Lung (tissue), 17 donors: ENCODE measurements at places on chromosomes 16 and 17. TPM values are rescaled to one million over a fixed set of nuclear protein-coding genes. Genes with fewer than 3 reads are reported as not detected.

KRT33B gene
- not detected for total RNA-seq

DHRS7C gene
- not detected for total RNA-seq

CTRB1 gene
- 6.5 TPM for total RNA-seq

- DNase-seq, result no peak
- H3K27me3 ChIP-seq, result no peaks in the 10 kb centered on the region
- no peaks in the 10 kb centered on the region for H3K4me1 ChIP-seq
Measured at GRCh38 chr17:63275318-63275970, 170.7 kb downstream of the CYB561 start.

DNA sequence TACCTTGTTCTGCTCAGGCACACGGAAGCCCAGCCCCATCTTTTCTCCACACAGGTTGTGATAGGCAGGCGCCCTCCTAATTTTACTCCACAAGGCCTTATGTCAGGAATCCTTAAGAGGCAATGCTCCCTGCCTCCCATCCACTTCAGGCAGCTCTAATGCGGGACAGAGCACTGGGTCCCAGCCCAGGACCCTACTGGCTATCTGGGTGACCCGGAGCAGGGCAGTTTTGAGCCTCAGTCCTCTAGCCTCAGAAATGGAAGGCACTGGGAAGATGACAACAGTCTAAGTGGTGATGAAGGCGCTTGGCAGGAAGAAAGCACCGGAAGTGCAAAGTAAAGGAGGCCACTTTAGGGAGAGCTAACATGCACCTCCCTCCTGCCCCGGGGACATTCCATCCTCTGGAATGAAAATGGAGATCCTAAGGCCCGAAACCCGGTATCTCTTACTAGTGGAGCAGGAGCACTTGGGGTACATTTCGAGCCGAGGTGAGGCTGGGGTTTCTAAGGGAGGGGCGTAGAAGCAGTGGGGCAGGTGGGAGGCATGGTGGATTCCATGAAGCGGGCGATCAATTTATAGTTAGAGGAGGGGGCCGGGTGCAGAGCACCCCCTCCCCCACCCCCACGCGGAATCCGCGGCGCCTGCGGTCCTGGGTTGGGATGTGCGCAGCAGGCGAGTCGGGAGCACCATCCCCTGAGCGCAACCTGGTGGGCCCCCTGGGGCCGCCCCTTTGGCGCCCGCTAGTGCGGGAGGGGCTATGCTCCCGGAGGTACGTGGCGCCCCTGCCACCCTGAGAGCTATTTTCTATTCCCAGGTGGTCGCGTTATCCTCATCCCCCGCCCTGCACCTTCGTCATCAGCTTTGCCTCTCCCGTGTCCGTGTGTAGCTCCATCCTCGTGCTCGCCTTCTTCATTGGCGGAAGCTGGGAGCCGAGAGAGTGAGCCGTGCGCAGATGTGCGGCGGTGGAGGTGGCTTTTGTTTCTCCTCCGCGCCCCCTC, 4.9 kb downstream of the MT1F start:
- peaks cover 95% of the 10 kb centered on the region for H3K27me3 ChIP-seq
- DNase-seq, result no peak
- H3K36me3 ChIP-seq, result no peaks in the 10 kb centered on the region
- H3K4me3 ChIP-seq, result no peak overlapping the region
- no peaks in the 10 kb centered on the region for H3K4me1 ChIP-seq
